HFFc6 (cell line): ENCODE measurements at places on chromosomes 3 and 15.

GRCh38 chr3:47012342-47013230, 33.1 kb downstream of the NBEAL2 start:
- H3K4me3 ChIP-seq = no peak overlapping the region
- no peak for DNase-seq
- peaks cover 15% of the 10 kb centered on the region for H3K27me3 ChIP-seq
- H3K27ac ChIP-seq = no peak overlapping the region

- no peaks in the 10 kb centered on the region for H3K36me3 ChIP-seq
- no peak overlapping the region for H3K27ac ChIP-seq
Measured at GRCh38 chr15:67394873-67395639, 125.9 kb upstream of the C15orf61 start.

GRCh38 chr3:130854208-130854864, 39.5 kb upstream of the ATP2C1 start:
- no peak for DNase-seq
- H3K4me1 ChIP-seq = peaks cover 13% of the 10 kb centered on the region; the same call in 1 of the 2 replicates
- no peak overlapping the region for H3K27ac ChIP-seq
- H3K4me3 ChIP-seq = no peak overlapping the region
- H3K36me3 ChIP-seq = no peaks in the 10 kb centered on the region

DNA sequence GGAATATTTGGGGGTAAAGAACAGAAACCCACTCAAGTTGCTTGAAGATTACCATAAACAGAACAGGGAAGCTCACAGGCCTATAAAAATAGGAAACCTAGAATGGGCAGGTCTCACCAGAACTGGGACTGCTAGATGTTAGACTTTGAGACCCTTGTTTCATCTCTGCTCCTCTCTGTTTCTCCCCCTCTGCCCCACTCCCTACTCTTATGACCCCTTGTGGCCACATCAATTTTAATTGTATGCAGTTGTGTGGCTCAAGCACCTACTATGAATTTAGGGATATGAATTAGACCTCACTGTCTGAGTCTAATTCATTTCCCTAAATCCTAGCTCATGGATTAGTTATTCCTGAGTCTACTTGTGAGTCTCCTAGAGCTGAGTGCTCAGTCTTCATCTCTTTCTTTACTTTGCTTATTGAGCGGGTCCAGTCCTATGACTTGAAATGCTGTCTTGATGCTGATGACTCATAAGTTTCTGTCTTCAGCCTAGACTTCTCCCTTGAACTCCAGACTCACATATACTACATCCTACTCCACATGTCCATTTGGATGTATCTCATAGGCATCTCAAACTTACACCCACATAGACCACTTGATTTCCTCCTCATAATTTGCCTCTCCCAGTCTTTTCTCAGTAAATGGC, 78.7 kb downstream of the ITPR1 start:
- H3K27ac ChIP-seq = no peak overlapping the region
- H3K4me3 ChIP-seq = no peak overlapping the region
- H3K36me3 ChIP-seq = no peaks in the 10 kb centered on the region
- no peak for DNase-seq
- no peaks in the 10 kb centered on the region for H3K4me1 ChIP-seq
- peaks cover 8% of the 10 kb centered on the region for H3K27me3 ChIP-seq

DNA sequence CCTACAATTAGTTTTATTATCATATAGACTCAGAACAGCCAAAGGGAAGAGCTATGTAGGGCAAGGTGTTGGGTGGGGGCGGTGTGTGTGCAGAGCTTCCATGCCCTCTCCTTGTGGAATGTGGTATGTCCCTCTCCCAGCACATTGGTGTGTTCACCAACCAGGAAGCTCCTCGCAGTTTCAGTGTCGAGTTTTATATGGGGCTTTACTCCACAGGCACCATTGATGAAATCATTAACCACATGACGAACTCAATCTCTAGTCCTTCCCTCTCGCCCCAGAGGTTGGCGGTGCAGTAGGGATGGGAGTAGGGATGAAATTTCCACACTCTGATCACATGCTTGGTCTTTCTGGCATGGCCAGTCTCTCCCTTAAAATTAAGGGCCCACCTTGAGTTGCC, 13.6 kb upstream of the SRP14 start:
- H3K4me3 ChIP-seq = no peak overlapping the region
- no peak overlapping the region for H3K27ac ChIP-seq
- H3K4me1 ChIP-seq = peaks cover 34% of the 10 kb centered on the region
- no peak for DNase-seq
